Stimulated activated CD8-positive, alpha-beta memory T cell treated with anti-CD3 and anti-CD28 coated beads, Interleukin-4, amount 100 ng/mL, for 4 hours (primary cell): ENCODE measurements at places on chromosomes 5 and 9.

GRCh38 chr9:38417003-38417945 lies 7.0 kb downstream of the IGFBPL1 start:
- no peak for DNase-seq

DNA sequence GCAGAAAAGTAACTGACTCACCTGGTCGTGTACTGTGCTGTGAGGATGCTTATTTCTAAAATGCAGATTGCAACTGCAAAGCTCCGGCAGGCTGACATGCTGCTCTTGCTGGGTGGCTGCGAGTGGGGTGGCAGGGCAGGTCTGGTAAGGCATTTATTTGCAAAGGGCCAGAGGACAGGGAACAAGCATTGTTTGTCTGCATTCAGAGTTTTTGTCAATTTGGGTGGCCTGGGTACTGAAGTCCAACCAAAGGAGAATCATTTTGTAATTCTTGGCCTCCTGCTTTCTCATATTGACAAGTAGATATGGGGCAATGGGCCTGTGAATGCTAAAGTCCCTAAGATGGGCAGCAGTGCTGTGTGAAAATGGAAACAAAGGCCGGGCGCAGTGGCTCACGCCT lies at the start of gene C9:
C9 (minus strand) TSS at position 129 of the 400 bp plus-strand sequence; CDS start at position 98, 31 bp downstream.
- no peak for DNase-seq

DNA sequence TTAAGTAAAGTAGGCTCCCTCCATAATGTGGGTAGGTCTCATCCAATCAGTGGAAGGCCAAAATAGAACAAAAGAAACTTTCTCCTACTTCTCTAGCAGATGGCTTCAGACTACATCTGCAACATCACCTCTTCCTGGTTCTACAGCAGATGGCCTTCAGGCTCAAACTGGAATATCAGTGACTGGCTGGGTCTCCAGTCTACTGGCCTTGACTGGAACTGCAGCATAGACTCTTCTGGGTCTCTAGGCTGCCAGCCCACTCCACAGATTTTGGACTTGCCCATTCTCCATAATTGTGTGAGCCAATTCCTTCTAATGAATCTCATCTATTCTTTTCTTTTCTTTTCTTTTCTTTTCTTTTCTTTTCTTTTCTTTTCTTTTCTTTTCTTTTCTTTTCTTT lies 64.8 kb downstream of the ACER2 start:
- DNase-seq: no peak

GRCh38 chr5:58455066-58455465 lies 4.8 kb downstream of the PLK2 start:
- DNase-seq: no peak

DNA sequence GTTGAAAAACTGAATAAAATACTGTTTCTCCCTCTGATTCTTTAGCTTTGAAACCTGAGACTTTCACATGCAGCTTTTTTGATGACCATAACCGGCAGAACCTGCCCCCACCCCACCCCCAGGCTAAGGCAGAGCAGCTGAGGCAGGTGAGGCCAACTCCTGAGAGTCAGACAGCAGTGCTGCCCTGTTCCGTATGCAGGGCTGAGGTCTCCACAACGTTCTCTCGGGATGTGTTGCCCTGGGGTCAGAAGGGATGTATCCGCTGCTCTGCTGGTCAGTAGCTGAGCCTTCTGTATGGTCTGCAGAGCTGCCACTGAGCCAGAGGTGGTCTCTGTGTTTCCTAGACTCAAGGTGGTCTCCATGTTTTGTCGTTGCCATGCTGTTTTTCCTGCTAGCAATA lies 190.5 kb downstream of the AOPEP start:
- no peak for DNase-seq

DNA sequence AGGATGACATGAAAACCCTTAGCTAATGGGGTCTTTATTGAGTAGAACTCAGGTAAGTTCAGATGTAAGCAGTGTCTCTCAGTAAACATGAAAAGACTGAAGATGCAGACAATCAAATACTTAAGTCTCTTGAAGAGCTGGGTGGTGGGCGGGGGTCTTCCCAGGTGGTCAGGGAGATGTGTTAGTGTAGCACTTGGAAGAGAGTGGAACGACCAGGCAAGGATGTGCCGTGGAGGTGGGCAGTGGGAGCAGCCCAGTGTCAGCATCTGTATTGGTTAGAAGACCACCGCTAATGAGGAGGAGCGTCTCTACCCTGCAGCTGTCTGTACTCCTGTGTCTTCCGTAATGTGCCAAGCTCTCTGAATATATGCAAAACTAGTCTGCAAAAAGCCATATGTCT lies 4.4 kb downstream of the S1PR3 start:
- DNase-seq: no peak
